ENCODE measurements at places on chromosomes 11 and 22. TPM values are rescaled to one million over a fixed set of nuclear protein-coding genes. Genes with fewer than 3 reads are reported as not detected.

GRCh38 chr22:43094085-43094484 lies 4.9 kb upstream of the TTLL1 start:
- H3K27me3 ChIP-seq, result no peaks in the 10 kb centered on the region
- H3K36me3 ChIP-seq, result no peaks in the 10 kb centered on the region
- H3K4me3 ChIP-seq, result no peak overlapping the region
- no peak overlapping the region for H3K27ac ChIP-seq

DNA sequence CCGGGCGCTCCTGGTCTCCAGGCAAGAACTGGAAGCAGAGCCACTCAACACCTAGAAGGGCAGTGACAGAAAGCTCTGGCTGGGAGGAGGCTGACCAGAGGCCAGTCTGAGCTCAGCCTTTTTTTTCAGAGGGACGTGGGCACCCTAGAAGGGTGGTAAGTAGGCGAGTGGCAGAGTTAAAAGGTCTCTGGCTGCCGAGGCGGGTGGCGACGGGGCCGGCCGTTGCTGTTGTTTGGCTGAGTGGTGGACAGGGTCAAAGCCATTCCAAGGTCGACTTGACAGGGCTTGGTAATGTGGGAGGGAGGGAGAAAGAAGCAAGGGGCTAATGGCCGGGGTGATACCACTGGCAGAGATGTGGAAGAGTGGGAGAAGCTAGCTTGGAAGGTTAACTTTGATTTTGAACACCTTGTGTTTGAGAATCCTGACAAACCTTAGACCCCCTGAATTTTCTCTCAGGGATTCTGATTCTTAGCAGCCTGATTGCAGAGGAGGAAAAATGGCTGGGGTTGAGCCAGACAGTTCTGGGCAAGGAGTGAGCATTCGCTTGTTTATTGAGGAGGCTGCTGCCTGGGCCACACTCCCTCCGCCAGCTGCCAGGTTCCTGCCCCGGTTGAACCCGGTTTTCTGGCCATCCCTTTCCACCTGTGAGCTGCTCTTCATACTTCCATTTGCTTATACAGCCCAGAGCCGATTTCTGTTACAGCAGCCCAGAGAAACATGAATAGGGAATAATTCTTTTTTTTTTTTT lies 868 bp upstream of the SYCE3 start:
- H3K27ac ChIP-seq, result no peak overlapping the region
- H3K27me3 ChIP-seq, result peaks cover 22% of the 10 kb centered on the region
- DNase-seq, result no peak
- H3K4me3 ChIP-seq, result peak overlapping the region; percentile 60
- peaks cover 4% of the 10 kb centered on the region for H3K4me1 ChIP-seq

DNA sequence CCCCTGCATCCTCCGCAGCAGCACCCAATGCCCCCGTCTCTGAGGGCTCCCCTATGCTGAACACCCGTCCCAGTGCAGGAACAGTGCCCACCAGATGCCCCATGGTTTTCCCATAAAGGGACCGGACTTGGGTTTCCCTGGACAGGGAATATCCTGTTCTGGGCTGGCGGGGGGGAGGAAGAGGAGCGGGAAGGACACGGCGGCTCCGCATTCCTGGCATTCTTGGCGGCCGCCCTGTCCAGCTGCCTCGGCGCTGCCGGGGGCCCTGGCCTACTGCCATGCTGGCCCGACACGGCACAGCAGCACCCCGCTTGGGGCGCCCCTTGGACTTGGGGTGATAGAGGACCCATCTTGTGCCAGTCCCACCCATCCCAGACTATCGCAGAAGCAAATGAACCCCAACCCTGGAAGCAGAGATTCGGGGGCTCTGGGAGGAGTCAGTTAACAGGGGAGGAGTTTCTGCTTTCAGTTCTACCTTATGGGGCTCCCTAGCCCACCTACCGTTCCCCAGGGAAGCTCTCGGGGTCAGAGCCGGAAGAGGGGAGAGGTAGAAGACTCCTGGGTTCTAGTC lies 23.7 kb upstream of the CBX7 start:
- no peaks in the 10 kb centered on the region for H3K36me3 ChIP-seq
- no peak overlapping the region for H3K4me3 ChIP-seq
- H3K27ac ChIP-seq, result peak overlapping the region; percentile 81
- H3K4me1 ChIP-seq, result peaks cover 53% of the 10 kb centered on the region

DNA sequence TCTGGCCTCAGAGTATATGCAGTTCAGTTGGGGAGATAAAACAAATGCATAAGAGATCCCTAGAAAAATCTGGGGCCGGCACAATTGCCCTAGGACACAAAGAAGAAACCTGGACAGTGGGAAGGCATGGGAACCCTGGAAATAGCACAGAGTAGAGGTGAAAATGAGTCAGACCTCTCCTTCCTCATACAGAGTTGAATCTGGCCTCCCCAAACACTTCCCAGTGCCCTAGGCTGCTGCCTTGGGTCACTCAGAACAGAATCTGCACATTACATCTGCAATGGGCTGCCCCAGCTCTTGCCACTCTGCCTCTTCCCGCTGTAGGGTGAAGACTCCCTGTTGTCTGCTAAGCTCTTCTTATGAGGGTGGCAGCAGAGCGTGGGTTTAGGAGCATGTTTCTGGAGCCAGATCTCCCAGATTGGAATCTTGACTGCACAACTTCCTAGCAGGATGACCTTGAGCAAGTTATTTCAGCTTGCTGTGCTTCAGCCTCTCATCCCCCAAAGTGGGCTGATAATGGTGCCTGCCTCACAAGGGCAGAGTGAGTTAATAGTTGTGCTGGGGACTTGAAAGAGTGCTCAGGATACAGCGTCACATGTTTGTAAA lies 47.1 kb upstream of the NECTIN1 start:
- H3K27me3 ChIP-seq, result peaks cover 15% of the 10 kb centered on the region
- no peak overlapping the region for H3K27ac ChIP-seq
- no peaks in the 10 kb centered on the region for H3K36me3 ChIP-seq
- DNase-seq, result no peak

Gene EML3
- total RNA-seq, result 25.5 TPM

Gene OR51B5
- not detected for total RNA-seq

All from astrocyte (in vitro differentiated cells and primary cell).